ENCODE measurements at places on chromosomes 5 and 9.

GRCh38 chr5:32722957-32723356 is 11.8 kb downstream of the NPR3 start:
- DNase-seq, result no peak

GRCh38 chr5:103693517-103693916 is 130.9 kb upstream of the NUDT12 start:
- DNase-seq, result no peak

GRCh38 chr9:107906074-107906473 is 416.5 kb upstream of the KLF4 start:
- DNase-seq, result no peak

DNA sequence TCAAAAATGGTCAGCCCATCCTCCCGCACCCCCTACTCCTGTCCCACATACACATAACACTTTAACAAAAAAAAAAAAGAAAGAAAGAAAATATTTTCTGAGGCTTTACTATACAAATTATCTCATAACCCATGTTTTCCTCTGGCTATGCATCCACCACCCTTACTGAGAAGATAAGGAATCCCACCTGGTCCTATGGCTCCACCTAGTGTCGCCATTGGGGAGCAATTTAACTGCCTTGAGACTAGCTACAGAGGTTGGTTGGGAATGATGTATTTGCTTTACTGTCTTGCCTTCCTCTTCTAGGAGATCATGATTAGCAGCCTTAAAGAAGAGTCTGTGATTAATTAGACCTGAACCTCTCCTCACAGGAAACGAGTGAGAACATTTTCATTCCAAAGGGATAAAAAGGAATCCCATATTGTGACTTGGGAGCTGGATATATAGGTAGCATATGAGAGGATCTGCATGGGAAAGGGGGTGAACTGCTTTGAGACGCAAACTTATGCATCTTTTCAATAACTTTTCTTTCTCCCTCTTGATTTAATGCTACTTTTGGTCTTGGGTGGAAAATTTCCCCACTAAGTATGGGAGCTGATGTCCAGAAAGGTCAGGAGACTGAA is 77.7 kb upstream of the SELENOP start:
- DNase-seq, result no peak

DNA sequence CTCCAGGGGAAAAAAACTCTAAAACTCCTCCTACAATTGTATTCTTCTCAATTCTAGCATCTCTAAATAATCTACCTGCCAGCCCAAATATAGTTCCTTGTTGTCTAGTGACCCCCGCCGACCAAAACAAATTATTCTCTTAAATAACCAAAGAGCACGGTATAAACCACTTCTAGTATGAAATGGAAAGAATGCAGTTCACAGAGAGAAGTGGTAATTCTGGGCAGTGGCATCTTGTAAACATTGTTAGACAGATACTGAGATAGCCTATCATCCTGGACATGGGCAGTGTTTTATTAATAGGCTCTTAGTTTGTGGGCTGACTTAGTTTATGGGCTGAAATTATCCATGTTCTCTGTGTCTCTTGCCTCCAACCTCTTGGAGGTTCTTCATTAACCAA is 1412.6 kb upstream of the CDH9 start:
- DNase-seq, result no peak

DNA sequence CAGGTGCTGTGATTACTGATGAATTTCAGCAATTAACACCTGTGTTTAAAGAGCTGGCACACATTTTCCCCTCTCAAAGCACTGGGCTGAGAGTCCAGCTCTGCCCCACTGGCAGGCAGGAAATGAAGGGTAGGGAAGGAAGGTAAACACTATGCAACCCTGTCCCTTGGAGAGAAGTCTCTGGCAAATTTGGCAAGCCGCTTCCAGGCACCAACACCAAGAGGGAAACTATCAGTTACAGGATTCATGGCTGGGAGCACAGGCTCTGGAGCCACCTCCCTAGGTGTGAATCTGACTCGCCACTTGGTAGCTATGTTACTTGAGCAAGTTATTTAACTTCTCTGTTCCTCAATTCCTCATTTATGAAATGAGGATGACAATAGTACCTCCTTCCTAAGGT is 3.3 kb downstream of the ANKS6 start:
- DNase-seq, result no peak

DNA sequence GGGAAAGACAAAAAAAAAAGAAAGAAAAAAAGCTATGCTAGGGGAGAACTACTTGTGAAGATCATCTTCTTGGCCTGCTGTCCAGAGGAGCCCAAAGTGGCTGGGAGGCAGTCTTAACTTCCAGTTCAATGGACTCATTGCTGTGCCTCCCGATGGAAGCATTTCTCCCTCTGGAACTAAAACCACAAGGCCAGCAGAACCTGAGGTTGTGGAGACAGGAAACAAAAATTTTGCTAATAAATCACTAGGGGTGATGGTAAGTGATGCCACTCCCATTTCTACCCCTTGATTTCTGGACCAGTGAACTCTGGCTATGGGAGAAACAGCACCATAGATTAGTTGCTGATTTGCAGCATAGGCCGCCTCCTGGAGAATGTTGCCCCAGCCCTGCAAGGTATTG is 123.4 kb upstream of the NFIL3 start:
- no peak for DNase-seq

DNA sequence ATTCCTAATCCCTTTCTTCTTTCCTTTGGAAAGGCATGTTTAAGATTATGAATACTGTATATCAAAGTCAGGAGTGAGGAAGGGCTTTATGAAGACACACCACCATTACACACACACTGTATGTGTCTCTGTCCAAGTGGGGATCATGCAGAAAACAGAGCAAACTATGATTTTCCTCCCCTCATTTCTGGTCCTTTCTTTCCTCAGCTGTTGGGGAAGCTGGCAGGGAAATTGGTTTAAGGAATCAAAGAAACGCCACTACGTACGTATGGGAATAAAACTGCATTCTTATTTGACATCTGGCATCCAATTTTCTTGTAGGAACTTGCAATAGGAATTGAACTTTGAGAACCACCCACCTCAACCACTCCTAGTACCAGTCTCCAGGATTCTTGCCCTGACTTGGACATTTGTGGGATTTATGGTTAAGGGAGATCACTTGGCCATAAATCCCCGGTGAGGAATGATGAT is 125.8 kb downstream of the PDE4D start:
- DNase-seq, result no peak

GRCh38 chr5:67032921-67033664 is 163.5 kb downstream of the CD180 start:
- DNase-seq, result no peak

GRCh38 chr5:62083661-62084060 is 222.3 kb upstream of the KIF2A start:
- DNase-seq, result no peak

GRCh38 chr5:11084111-11084510 is 323.1 kb upstream of the DAP start:
- no peak for DNase-seq

- DNase-seq, result no peak
Observed at GRCh38 chr5:145829708-145830361, 5.3 kb downstream of the PRELID2 start.

DNA sequence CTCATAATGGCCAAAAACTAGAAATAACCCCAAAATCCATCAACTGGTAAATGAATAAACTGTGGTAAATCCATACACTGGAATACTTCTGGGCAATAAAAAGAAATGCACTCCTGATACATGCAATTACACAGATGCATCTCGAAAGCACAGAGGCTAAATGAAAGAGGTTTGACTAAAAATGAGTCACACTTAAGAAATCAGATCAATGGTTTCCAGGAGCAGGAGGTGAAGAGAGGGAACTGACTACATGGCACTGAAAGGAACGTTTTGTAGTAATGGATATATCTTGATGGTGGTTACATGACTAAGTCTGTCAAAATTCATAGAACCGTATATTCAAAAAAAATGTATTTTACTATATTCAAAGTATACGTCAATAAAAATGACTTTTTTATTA is 42.4 kb downstream of the STRBP start:
- no peak for DNase-seq

GRCh38 chr5:74538206-74538661 is 102.3 kb downstream of the ENC1 start:
- DNase-seq, result no peak

DNA sequence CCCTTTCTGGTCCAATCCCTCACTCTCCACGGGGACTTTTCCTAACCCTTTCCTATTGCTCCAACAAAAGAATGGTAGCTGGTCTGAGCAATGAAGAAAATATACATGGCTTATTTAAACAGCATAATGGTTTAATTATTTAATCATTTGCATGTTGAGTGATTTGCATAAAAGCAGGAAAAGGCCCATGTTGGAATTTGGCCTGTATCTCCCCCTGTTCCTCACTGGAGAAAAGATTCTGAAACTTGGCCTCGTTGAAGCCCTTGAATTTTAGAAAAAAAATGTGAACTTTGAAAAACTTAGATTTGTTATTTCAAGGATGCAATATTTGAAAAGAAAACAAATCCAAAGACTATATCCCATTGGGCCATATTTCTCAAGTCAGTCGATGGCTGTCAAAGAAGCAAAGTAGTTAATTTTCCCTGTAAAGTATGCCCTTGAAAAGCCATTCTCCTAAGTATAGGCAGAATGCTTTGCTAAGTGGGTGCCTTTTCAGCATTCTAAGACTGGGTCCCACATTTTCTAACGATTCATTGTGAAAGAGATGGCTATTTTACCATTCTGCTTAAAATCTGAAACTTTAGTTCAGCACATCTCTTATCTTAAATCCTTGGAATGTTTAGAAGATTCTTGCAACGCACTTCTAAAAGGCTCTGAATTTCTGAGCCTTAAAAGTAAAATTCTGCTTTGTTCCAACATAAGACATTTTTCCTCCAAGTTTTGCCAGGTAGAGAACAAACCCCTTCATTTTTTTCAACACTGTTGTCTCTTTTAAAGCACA is 428.8 kb downstream of the ARHGEF28 start:
- DNase-seq, result no peak

GRCh38 chr5:154421868-154422267 is 23.9 kb upstream of the SAP30L start:
- DNase-seq, result no peak

DNA sequence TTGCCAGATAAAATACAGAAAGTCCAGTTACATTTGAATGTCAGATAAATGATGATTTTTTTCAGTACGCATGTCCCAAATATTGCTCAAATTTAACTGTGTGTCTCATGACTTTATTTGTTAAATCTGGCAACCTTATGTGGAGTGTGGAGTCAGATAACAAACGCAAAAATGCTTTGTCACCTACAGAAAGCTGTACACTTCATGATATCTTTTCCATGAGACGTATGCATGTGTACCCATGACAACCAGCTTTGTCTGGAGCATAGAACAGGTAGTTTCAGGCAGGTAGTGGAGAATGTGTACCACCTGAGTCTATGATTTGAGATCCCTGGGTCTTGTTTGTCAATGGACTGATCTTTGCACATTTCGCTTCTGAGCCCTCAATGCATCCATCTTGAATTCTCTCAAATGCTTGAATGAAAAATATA is 105.5 kb upstream of the CPEB4 start:
- DNase-seq, result no peak

GRCh38 chr9:20187318-20187717 is 398.5 kb upstream of the SLC24A2 start:
- no peak for DNase-seq

DNA sequence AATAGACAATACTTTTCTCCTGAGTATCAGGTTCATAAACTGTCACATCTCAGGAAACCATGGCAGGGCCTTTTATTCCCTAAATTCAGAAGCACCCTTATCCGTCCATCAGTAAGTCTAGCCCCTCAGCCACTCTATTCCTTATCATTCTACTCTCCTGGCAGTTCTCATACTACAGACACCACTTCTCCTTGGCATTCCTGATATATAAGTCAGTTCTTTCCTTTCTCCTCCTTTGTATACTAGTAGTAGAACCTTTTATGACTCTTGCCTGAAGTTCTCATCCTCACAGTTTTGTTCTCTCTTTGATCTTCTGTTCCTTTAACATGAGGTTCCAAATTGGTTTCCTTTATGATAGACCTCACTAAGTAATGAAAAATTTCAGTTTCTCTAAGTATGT is 29.3 kb downstream of the GRAMD2B start:
- DNase-seq, result no peak

GRCh38 chr5:3384531-3384930 is 211.1 kb upstream of the IRX1 start:
- DNase-seq, result no peak

- DNase-seq, result peak; percentile 65
Observed at GRCh38 chr9:129656795-129657390, 8.6 kb upstream of the PRRX2 start.

DNA sequence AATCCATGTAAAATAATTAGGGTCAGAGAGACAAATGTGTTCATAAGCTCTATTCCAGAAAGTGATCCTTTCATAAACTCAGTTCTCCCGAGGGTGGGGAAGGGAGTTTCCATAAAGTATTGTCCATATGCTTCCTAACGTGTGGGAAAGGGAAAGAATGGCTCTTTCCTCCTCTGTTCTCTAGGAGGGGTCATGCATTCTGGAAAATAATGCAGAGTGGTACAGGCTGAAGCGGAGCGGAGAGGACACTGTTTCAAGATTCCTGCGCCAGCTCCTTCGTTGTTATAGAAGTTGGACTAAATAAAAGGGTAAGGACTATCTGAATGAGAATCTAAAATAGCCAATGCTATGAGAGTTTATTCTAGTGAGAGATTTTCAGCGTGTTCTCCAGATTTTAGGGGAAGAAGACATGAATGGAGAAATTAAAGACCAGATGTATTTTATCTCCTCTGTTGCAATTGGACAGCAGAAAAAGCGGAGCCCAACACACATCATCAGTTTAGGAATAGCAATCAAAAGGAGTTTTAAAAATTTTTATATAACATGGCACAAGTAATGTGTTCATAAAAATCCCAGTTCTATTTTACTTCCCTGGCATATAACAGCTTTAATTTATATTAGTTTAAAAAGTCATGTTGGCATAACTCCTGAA is 166.9 kb upstream of the MPDZ start:
- DNase-seq, result no peak

GRCh38 chr9:92223758-92224157 is 69.7 kb downstream of the IARS1 start:
- no peak for DNase-seq

- DNase-seq, result no peak
Observed at GRCh38 chr5:73836607-73837006, 210.6 kb downstream of the ARHGEF28 start.

- DNase-seq, result no peak
Observed at GRCh38 chr5:124514956-124515355, 231.5 kb downstream of the ZNF608 start.

DNA sequence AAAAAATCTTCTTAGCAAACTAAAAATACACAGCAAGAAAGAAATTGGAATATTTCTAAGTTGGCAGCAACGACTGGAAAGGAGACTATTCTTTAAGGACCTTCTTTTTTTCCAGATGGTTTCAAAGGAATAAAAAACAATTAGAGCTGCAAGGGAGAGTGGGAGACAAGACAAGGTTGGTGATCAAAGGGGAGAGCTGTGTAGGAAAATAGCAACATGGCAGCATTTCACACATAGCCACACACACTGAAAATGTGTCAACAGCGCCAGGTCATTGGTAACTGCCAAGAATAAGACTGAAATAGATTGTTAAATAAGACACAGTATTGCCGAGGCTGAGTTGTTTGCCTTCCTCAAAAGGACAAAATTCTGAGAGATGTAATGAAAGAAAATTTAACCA is 88.1 kb upstream of the TLE1 start:
- no peak for DNase-seq

Data from SJSA1 (cell line).